ENCODE measurements at places on chromosomes 6 and 20.

- DNase-seq: no peak
These were observed 46.3 kb downstream of the GCNT2 start for GRCh38 chr6:10567256-10568026.

DNA sequence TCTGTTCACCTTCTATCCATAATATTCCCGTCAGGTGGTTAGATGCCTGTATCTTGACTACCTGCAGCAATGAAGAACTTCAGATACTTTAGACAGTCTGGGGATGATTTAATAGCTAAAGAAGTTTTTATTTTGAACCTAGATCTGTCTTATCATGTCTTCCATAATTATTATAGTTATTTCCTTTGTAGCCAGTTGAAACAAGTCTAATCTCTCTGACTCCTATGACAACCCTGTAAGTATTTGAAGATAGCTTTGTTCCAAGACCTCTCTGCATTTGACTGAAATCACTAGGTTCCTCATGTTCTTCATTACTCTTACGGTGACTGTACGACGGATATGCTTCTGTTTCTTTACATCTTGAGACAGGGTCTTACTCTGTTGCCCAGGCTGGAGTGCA, 316.6 kb upstream of the BMP2 start:
- DNase-seq: no peak

DNA sequence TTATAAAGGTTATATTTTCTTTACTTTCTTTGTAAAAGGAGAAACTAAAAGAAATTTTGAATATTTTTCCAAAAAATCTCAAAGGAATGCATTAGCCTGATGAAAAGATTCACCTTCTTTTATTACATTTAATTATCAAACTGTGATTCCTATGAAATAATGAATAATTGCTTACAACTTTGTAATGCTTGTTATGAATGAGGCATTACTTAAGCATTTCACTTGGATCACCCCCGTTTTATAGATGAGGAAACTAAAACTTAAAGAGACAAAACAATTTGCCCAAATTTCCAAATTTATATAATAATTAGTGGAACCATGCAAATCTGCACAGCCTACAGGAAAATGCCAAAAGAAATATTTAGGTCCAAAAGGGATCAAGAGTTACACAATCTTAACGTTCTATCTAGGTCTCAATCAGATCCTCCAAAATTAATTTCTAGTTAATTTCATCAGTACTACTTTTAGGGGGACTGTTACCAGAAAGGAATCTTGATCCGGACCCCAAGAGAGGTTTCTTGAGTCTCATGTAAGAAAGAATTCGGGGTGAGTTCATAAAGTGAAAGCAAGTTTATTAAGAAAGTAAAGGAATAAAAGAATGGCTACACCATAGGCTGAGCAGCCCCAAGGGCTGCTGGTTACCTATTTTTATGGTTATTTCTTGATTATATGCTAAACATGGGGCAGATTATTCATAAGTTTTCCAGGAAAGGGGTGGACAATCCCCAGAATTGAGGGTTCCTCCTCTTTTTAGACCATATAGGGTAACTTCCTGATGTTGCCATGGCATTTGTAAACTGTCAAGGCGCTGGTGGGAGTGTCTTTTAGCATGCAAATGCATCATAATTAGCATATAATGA, 288.0 kb downstream of the ADGB start:
- DNase-seq: no peak

DNA sequence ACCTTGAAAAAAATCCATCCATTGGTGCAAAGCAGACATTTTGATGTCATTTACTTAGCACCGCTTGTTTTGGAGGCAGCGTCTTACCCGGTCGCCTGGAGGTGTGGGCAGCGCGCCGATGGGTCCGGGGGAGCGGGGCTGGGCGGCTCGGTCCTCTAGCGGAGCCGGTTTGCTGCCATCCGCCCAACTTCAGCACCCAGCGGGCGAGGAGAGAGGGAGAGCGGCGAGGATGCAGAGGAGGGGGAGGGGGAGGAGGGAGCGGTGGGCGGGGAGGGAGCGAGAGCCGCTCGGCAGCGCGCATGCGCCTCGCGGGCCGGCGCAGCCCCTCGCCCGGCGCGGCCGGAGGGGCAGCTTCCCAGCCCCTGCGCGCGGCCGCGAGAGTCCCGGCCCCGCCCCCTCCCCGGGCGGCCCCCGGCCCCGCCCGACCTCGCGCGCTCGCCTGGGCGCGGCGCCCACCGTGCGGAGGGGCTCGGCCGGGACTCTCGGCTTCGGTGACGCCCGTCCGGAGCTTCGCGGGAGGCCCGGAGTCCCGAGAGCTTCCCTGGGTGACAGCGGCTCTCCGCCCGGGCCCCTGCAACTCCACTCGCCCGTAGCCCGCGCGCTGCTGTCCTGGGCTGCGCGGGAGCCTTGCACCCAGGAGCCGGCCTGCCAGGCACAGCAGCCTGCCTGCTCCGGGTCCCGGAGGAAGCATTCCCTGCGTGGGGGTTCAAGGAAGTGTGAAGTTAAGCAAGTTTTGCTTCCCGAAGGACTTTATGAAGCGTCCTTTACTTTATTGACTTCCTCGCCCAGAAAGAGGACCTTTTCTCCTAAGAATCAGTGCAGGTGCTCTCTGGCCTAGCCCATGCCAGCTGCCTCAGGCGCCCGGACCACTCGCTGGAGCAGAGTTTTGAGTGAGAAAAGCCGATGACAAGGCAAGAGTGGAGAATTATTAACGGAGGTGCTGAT, at the start of gene RGS17:
Gene RGS17, minus strand, starts transcription at position 246 of the 945 bp plus-strand sequence. CDS start 87,264 bp downstream, outside the sequence.
- peak; percentile 54 for DNase-seq

DNA sequence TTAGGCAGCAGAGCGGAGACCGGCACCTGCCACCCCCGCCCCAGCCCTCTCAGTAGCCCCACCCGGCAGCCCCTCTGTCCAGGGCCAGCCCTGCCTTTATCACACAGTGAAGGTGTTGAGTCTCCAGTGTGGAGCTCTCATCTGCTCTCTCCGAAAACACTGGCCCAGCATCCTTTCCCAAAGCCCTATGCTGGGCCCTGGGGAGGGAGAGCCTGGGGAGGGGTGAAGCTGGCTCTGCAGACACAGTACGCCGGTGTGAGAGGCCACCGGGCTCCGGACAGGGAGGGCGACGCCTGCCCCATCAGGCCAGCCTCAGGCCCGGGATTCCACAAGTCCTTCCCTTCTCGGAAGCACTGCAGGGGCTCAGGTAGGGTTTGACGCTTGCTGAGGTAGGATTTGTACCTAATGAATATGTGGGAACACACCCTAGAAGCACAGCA, 186.9 kb downstream of the ERMARD start:
- no peak for DNase-seq

Measured in T-helper 2 cell (primary cell).